ENCODE measurements at places on chromosomes 7 and 10. TPM values are rescaled to one million over a fixed set of nuclear protein-coding genes. Genes with fewer than 3 reads are reported as not detected.

GRCh38 chr10:69817078-69817581, 15.4 kb downstream of the COL13A1 start:
- no peak for DNase-seq

Gene RBP3
- polyA plus RNA-seq = not detected

DNA sequence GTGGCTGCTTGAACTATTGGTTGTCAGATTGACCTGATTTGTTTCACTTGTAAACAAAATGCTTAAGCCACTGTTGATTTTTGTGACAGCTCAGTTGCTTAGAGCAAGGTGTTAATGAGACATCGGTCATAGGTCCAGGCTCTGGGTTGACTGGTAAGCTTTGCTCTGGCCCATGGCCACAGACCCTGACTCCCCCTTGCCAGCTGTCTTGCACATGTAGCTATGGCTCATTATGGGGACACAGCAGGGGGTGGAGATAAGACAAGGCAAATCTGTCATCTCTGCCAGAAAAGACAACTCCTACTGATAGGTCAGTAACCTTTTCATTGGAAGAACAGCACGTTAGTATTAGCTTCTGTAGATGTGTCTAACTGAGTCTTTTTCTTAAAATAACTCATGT, 95.3 kb downstream of the KAT6B start:
- DNase-seq = no peak

DNA sequence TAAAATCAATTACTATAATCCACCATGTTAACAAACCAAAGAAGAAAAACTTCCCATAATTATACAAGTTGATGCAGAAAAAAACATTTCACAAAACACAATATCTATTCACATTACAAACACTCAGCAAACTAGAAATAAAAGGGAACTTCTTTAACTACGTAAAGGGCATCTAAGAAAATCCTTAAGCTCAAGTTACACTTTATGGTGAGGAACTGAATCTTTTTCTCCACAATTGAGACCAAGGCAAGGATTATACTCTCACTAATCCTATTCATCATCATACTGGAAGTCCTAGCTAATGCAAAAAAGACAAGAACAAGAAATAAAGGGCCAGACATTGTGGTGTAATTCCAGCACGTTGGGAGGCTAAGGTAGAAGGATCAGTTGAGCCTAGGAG, 159.9 kb downstream of the ZNF365 start:
- no peak for DNase-seq

GRCh38 chr10:132563485-132564248, 26.1 kb downstream of the INPP5A start:
- no peak for DNase-seq

- DNase-seq = no peak
Measured at GRCh38 chr10:73964743-73965142, 33.2 kb upstream of the VCL start.

GRCh38 chr7:108142675-108143259, 12.6 kb upstream of the LAMB4 start:
- DNase-seq = no peak

- DNase-seq = no peak
Measured at GRCh38 chr10:129383651-129384050, 83.4 kb upstream of the MGMT start.

DNA sequence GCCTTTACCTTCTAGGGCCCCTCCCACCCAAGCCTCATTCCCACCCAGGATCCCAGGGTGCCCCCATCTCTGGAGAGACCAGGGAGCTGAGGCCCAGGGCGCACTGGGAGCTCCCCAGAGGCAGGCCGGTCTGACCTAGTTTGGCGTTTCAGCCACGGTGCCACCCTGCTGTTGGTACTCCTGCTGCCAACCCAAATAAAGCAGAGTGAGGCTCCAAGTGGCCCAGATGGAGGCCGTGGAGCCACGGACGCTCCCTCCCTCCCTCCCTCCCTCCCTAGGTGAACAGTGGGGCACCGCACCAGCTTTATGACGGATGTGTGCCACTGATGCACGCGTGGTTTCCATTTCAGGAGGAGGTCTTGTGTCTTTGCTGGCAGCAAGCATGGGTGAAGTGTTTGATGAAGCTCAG, 1.8 kb downstream of the INPP5A start:
- DNase-seq = peak; percentile 70

DNA sequence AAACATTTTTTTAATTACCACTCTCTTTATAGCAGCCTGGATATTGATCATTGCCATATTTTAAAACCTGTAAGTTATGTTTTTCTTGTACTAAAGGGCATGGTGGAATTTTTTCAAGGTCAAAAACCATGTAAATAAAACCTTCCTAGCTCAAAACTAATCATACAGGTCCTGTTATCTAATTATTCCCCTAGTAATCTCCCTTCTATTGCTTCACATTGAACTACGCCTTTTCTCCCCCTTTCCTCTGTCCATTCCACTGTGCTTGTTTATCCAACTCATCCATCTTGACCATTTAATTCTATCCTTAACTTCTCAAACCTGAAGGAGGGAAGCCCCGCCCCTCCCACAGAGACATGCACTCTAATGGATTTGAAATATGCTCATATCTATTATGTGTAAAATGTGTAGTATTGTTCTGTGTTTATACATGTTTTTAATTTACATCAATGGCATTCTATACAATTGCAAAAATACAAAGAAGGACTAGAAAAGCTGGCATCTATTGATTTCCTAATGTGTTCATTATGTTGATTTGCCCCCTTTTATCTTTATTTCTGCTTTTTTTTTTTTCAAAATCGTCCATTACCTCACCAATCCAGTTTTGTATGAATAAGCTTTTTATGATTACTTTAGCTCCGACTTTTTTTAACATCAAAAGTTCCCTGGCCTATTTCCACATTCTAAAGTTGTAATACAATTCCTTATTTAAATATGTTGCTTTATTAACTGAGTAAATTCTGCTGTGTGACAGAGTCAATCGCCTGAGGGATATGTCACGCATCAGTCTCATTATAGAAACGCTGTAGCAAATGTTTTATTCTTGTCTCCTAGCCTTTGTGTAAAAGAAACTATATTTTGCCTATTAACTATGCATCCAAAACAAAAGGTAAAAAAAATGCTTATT, 61.0 kb downstream of the MET start:
- no peak for DNase-seq

- no peak for DNase-seq
Measured at GRCh38 chr7:135831455-135832195, 83.0 kb upstream of the FAM180A start.

DNA sequence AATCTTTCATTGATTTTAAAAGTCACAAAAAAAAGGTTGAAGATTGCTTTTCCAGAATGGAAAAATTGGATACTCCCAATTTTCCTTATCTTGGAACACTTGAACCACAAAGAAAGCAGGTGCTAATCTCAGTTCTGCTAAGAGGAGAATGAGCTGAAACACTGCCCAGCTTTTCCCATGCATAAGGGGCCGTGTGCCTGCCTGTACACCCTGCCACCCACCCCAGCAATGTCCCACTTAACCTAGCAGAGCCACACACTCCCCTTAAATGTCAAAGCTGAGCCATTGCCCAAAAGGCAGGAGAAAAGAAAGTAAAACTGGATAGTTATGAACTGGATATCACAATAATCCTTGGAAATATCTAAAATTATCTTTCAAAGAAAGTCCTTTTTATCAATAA, 13.4 kb downstream of the PDE1C start:
- no peak for DNase-seq

DNA sequence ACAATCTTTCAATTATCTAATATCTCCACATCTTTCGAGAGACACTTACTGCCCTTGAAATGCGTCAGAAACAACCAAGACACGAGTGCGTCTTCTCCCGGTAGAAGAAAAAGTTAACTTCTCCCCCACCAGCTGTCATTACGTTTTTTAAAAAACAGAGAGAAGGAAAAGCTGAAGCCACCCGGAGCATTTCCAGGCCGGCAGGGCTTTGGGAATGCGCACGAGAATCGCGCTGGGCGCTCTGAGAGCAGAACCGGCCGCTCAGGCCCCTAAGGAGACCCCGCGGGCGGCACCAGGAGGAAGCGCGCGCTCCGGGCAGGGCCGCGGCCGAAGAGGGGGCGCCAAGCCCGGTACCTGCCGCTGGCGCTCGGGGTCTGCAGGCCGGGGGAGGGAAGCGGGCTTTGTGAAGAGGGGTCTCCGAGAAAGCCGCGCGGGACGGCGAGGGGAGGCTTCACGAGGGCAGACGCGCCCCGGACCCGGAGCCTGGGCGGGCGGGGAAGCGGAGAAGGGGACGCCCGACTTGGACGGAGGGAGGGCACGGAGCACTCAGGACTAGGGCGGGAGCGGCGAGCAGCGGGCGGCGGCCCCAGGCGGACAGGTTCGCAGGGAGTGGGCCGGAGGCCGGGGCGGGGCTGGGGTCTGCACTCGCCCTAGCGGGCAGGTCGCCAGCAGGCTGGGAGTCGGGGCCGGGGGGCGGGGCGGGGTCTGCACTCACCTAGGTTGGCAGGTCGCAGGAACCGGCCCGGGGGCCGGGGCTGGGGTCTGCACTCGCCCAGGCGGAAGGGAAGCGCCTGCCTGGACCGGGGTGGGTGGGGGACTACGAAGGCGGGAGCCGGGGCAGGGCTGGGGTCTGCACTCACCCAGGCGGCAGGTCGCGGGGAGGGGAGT, 932 bp downstream of the ESYT2 start:
- DNase-seq = peak; percentile 18

Gene CPA2
- polyA plus RNA-seq = not detected

DNA sequence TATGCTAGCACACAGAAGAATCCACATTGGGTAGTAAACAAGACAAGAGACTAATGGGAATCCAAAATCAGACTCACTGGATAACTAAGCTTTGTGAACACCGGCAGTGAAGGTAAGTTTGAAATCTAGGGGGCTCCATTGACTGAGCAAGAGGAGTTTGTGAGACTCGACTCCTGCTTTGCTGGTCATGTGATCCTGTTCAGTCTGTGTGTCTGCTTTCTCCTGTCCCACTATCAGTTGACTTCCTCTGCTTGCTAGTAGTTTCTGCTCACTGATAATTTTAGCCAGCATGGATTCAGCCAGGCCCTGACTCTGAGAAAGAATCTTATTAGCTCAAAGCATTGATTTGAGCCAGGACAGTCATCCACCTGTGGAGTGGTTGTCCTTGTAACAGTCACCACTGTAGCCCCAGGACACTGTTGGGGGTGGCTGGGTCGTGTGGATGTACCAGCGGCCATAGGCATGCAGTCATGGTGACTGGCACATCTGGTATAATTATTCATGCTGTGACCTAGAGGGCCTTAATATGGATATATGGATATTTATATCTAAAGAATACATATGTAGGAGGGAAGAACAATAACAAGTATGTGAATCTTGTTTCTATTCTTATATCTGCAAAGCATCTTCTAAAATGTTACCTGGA, 44.4 kb downstream of the DNAH11 start:
- no peak for DNase-seq

- DNase-seq = no peak
Measured at GRCh38 chr10:38070501-38070900, 23.6 kb upstream of the ZNF37A start.

- DNase-seq = no peak
Measured at GRCh38 chr7:131369354-131369753, 41.7 kb downstream of the MKLN1 start.

Gene DIP2C
- 0.54 TPM for polyA plus RNA-seq

Gene CXCL12
- polyA plus RNA-seq = not detected
